ENCODE measurements at places on chromosomes 12 and 14. TPM values are rescaled to one million over a fixed set of nuclear protein-coding genes. Genes with fewer than 3 reads are reported as not detected.

Gene PYGL
- 150 TPM for total RNA-seq

Gene KRT71
- total RNA-seq, result not detected

Gene ESPL1
- total RNA-seq, result 22.1 TPM

Gene SMIM41
- total RNA-seq, result not detected

Gene MUCL1
- not detected for total RNA-seq

Gene BIN2
- total RNA-seq, result 0.18 TPM

Gene PTPRO
- not detected for total RNA-seq

Gene ALG10
- 3.1 TPM for total RNA-seq

Gene BCAT1
- 10.6 TPM for total RNA-seq

Gene ADCK1
- 5.7 TPM for total RNA-seq

Gene BTBD6
- 44.7 TPM for total RNA-seq

Gene OASL
- 4.1 TPM for total RNA-seq

Gene CEP170B
- 13.0 TPM for total RNA-seq

Gene NINJ2
- 0.66 TPM for total RNA-seq

Gene LRR1
- total RNA-seq, result 48.6 TPM

Gene IGF1
- total RNA-seq, result not detected

Gene DAO
- not detected for total RNA-seq

Gene PTCSC3
- total RNA-seq, result not detected

Gene NAV3
- 13.7 TPM for total RNA-seq

Gene ADAMTS20
- total RNA-seq, result not detected

Gene TTC9
- 3.0 TPM for total RNA-seq

Gene TRAF3
- total RNA-seq, result 24.5 TPM

Gene LRP1
- total RNA-seq, result 15.5 TPM

Gene FAM181A
- not detected for total RNA-seq

Gene PRH2
- total RNA-seq, result not detected

Gene NEUROD4
- total RNA-seq, result not detected

Gene CATSPERB
- total RNA-seq, result not detected

Gene KCNH3
- 1.5 TPM for total RNA-seq

Gene CCND2
- total RNA-seq, result not detected

Gene NEDD8
- total RNA-seq, result 458 TPM

Gene KRT5
- 0.21 TPM for total RNA-seq
